ENCODE measurements at places on chromosomes 2 and 18. TPM values are rescaled to one million over a fixed set of nuclear protein-coding genes. Genes with fewer than 3 reads are reported as not detected.

- no peak for DNase-seq
Measured at GRCh38 chr2:206802654-206803514, 37.5 kb downstream of the FASTKD2 start.

DNA sequence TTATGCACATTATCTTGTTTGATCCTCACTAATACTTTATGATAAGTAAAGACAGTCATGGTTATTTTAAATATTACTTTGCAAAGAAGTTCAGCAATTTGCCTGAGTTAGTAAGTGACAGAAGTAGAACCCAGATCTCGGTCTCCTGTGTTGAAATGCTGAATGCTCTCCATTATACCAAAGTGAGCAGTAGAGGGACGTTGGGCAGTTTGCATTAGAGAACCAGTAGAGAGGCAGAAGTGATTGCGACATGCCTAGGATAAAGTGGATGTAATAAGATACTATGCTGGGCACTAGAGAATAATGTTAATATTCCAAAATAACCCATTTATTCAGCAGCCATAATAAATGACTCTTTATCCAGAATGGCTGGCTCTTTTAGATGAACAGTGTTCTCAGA lies 201.0 kb downstream of the PMAIP1 start:
- no peak for DNase-seq

DNA sequence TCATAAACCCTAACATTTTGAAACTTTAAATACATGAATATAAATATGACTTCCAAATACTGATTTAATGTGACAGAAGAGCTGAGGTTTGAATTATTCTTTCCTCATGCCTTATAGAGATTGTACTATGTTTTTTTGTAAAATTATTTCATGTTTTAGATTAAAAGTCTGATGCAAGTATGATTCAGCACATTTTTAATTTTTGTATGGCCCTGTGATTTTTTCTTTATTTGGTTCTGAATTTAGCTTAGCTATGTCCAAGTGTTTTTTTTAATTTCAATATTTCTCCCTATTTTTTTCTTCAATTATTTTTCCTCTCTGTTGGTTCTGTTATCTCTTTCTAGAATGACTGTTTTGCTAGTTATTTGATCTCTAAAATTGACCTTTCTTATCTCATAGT lies 552.1 kb downstream of the XIRP2 start:
- DNase-seq = no peak

DNA sequence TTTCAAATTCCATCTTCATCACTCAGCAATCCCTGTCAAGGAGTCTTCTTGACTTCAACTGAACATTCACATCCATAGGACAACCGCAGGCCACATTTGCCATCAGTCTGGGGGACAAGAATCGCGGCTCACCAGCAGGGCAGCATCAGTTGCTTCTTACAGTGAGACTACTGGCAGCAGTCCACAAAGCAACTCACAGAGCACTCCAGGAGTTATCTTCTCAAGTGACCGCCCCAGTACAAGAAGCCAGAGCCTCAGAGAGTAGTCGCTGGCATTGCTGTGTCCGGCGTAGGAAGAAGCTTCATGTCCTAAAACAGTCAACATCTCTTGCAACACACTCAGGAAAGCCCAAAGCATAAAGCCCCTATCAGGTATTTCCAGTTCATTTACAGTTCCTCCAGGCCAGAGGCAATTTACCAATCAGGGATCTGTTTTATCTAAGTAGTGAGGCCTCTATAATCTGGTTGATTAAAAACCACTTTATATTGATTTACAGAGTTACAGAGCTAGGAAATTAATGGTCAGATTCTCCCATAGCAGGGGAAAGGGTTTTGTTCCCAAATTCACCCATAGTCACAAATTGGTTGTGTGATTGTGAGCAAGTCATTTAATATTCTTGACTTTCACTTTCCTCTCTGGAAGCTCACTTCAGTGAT lies 177.3 kb downstream of the NBAS start:
- no peak for DNase-seq

DNA sequence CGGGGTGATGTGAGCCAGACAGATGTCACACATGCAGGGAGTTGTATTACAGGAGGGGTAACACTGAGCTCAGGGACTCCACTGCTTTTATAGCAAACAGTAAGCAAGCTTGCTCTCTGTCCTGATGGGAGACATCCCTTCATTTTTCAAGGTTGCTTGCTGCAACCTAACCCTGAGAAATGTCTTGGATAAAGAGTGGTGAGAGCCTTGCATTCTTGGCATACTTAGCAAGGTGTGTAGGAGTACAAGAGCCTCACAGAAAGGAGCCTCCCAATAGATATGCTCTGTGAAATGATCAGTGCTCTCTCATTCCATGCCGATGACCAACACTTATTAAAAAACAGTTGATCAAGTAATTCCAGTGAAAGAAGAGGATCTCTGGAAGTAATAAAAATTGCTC lies 8.1 kb downstream of the PFN4 start:
- DNase-seq = no peak

- no peak for DNase-seq
Measured at GRCh38 chr18:47901624-47902362, 28.7 kb downstream of the SMAD2 start.

- no peak for DNase-seq
Measured at GRCh38 chr2:191165176-191165643, 14.4 kb upstream of the STAT4 start.

DNA sequence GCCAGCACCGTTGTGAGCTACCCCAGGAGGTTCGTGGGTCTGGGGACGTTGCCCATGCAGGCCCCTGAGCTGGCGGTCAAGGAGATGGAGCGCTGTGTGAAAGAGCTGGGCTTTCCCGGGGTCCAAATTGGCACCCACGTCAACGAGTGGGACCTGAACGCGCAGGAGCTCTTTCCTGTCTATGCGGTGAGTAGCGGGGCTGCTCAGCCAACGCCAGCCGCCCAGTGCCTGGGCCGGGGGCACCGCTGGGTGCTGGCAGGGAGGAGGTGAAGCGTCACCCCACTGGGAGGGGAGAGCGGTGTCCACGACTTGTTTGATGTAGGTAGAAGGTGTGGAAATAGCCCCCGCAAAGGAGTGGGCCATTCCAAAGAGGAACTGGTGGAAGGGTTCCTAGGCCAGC lies 25.0 kb downstream of the ACMSD start:
- DNase-seq = no peak

GRCh38 chr18:74597034-74597661 lies 522 bp upstream of the ZNF407 start:
- DNase-seq = peak; percentile 67

DNA sequence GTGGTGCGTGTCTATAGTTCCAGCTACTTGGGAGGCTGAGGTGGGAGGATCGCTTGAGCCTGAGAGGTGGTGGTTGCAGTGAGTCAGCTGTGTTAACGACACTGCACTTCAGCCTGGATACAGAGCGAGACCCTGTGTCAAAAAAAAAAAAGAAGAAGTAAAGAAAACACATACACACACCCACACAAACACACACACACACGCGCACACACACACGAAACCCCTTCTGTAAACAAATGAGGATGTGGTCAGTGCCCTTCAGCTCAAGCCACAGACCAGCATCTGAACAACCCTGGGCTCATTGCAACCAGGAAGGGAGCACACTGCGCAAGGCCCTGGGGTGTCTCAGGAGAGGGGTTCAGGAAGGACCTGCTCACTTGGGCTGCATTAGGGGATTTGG lies 47.9 kb upstream of the KCNF1 start:
- DNase-seq = no peak

DNA sequence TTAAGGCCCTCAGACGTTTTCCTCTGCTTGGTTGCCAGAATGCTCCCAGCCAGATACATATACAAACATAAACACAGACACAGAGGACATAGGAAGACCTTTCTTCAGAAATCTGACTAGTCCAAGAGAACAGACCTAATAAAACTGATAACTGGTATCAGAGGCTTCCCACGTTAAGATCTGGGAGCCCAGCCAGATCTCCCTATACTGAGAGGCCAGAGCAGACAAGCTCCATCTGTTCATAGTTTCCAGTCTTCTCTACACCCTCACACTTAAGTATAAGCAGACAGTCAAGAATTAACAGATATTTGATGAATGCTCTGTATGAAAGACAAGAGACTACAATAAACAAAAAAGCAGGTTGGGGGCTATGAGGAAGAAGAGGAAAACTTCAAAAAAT lies 240.5 kb upstream of the CHAC2 start:
- DNase-seq = no peak

- no peak for DNase-seq
Measured at GRCh38 chr2:240295256-240296103, 140.0 kb upstream of the GPC1 start.

- no peak for DNase-seq
Measured at GRCh38 chr2:205770577-205770976, 88.3 kb downstream of the NRP2 start.

DNA sequence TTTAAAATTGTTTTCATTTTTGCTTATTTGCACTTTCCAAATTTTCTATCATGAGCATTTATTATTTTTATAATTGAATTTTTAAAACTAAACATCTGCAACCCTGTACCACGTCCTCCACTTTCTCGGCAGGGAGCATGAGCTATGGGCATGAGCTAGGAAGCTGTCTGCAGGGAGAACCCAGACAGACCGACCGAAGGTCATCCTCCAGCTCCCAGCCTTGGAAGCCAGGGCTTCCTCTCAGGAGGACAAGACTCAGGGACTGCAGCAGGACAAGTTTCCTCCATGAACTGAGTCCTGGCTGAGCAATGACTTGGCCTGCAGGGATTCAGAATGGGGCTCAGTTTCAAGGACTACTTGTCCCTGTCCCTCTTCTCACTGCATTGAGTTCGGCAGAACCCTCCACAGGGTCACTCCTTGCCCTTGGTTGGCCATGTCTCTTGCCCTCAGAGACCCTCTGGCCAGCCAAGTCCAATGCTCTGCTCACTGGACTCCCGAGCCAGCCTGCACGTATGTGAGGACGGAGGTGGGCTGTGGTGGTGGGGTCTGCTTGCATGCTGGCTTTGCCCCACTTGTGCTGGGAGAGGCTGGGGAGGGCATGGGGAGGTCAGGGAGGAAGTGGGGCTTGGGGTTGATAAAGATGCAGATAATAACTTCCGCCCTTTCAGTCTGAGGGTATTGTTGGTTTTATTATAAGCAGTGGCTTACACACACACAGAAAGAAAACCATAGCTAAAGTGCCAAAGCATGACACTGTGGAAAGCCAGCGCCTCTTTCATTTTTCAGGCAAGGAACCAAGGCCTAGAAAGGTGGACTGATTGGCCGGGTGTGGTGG lies 6.6 kb downstream of the NMUR1 start:
- no peak for DNase-seq

GRCh38 chr2:168139852-168140251 lies 107.5 kb downstream of the STK39 start:
- no peak for DNase-seq

DNA sequence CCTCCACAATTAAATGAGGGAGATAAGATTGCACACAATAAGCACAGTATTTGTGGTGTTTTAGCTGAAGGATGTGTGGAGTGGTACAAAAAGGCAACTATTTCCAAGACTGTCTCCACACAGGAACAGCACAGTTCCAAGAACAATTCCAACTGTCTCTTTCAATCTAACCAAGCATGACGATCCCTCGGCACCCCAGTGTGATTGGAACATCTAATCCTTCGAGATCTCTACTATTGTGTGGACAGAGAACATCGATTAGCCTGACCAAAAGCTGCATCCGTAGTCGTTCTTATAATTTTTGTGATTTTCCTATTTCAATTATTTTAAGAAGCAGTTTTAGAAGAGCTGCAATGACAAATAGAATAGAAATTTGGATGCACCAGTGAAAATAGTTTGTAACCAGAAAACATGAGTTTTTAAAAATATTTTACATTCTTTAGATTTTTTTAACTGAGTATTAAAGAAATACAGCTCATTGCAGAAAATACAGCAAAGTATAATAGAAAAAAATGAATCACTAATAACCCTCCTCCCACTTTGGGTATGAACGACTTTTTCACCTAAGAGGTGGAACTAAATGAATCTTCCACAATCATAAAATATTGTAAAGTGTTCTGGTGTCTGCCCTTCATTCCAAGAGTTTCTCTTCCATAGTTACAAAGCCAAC lies 76.4 kb upstream of the CABLES1 start:
- DNase-seq = no peak

DNA sequence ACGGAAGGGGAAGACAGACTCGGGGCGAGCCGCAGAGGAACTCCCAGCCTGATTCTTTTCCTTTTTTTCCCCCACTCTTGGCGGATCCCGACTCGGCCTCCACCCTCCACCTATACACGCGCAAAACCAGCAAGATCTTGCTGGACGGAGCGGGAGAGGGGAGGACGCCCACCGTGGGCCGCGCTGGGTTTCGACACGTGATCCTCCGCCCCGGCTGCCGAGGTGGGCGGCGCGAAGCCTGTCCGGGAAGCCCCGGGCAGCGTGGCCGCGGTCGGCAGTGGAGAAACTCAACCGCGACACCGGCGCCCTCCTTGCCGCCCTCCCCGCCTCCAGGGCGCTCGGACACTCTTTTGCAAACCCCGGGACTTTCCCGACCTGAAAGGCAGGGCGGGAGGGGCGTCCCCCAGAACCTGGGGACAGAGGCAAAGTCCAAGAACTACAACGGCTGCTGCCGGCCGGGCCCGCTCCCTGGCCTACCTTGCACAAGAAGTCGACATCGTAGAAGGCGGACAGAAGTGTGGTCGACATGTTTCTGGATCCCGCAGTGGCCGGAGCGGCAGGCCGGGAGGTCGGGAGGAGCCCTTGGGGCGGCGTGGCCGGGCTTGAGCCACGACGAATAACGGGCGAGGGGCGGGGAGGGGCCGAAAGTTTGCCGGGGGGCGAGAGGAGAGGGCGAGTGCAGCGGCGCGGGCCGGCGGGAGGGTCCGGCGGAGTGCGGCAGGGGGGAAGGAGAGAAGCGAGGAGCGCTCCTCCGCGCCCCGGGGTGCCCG lies 433 bp downstream of the ZFP36L2 start:
- peak; percentile 77 for DNase-seq

DNA sequence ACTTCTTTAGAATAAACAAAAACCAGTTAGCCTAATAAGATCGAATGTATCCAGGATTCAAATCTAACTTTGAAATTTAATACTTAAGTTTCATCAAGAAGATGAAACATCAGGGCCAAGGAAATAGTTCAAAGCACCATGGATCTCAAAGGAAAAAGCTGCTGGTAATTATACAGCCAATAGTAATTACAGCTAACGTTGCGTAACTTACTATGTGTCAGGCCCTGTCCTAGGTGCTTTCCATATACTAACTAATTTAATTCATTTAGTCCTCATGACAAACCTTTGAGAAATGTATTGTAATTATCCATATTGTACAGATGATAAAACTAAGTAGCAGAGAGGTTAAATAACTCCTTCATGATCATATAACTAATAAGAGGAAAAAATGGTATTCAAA lies 598.6 kb downstream of the NYAP2 start:
- no peak for DNase-seq

- DNase-seq = no peak
Measured at GRCh38 chr2:78963881-78964280, 61.6 kb upstream of the REG3G start.

GRCh38 chr2:156319811-156320485 lies 12.6 kb downstream of the NR4A2 start:
- no peak for DNase-seq

GRCh38 chr2:182187130-182187529 lies 201.5 kb downstream of the PPP1R1C start:
- DNase-seq = no peak

GRCh38 chr2:238370823-238371372 lies 50.6 kb downstream of the TRAF3IP1 start:
- peak; percentile 76 for DNase-seq

CROCC2 gene
- 0.23 TPM for total RNA-seq

ALPP gene
- not detected for total RNA-seq

PHLPP1 gene
- total RNA-seq = 42.0 TPM

CDH2 gene
- total RNA-seq = 0.16 TPM

SKOR2 gene
- not detected for total RNA-seq

HOXD13 gene
- total RNA-seq = not detected

ERBB4 gene
- 10.2 TPM for total RNA-seq

SPR gene
- 17.1 TPM for total RNA-seq

PLGLB1 gene
- 1.7 TPM for total RNA-seq

ZCCHC2 gene
- 36.8 TPM for total RNA-seq

TRABD2A gene
- total RNA-seq = 4.1 TPM
